ENCODE measurements at places on chromosomes 12 and 14.

- DNase-seq = no peak
These were observed 25.9 kb upstream of the PPFIBP1 start for GRCh38 chr12:27498149-27498548.

- DNase-seq = no peak
These were observed 28.0 kb downstream of the PXN start for GRCh38 chr12:120237360-120238171.

DNA sequence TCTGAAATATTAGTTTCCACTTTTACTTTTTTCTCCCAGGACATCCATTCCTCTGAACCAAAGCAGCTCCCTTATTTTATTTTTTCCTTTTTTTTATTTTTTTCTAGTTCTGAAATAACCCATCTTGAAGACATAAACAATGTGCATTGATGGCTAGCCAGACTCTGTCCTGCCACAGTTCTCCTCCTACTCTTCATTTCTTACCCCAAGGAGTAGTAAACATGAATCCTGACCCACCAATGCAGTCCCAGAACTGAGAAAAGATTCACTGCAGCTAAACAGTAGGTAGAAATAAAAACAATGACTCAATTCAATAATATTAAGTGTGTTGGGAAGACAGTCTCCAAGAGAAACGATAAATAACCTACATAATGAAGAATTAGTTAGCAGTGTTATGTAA is 65.7 kb upstream of the NOVA1 start:
- DNase-seq = no peak

- DNase-seq = no peak
These were observed 1.7 kb downstream of the ATF7IP start for GRCh38 chr12:14367040-14367661.

GRCh38 chr14:62303437-62303836 is 541.2 kb downstream of the SNAPC1 start:
- DNase-seq = no peak

- no peak for DNase-seq
These were observed 75.3 kb upstream of the TMPO start for GRCh38 chr12:98439981-98440581.

DNA sequence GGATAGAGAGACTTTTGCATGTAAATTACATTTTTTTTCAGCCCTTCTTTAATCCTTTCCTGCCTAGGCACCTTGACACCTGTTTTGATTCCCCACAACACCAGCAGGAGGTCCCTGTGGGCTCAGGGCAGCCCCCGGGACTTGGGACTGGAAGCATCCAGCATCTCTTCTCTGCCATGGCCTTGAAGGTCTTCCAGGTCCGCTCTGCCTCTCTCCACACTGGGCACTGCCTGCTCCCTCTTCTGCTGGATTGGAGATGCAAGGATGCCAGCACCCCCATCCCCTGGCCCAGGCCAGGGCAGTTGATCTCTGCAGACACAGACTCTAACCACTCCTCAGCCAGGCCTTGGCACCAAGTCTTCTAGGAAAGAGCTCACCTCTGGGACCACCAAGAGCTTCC is 134.5 kb upstream of the C14orf180 start:
- DNase-seq = no peak

DNA sequence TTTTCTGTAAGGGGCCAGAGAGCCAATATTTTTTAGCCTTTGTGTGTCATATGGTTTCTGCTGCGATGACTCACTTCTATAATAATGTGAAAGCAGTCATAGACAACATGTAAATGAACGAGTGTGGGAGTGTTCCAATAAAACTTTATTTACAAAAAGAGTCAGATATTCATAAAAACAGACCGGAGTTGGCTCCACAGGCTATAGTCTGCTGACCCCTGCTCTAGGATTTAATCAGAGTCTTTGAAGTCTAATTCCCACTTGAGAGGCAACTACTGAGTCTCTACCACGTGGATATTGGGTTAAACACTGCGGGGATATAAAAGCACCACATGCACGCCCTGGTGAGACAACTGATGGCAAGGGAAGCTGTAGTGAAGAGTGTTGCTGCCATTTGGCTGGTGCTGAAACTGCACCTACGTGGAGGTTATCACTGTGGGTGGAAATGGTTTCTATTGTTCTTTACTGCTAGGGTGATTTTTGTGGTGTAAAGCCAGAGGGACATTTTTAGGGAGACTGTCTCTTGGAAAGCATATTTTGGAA is 3.6 kb upstream of the NINJ2 start:
- DNase-seq = no peak

DNA sequence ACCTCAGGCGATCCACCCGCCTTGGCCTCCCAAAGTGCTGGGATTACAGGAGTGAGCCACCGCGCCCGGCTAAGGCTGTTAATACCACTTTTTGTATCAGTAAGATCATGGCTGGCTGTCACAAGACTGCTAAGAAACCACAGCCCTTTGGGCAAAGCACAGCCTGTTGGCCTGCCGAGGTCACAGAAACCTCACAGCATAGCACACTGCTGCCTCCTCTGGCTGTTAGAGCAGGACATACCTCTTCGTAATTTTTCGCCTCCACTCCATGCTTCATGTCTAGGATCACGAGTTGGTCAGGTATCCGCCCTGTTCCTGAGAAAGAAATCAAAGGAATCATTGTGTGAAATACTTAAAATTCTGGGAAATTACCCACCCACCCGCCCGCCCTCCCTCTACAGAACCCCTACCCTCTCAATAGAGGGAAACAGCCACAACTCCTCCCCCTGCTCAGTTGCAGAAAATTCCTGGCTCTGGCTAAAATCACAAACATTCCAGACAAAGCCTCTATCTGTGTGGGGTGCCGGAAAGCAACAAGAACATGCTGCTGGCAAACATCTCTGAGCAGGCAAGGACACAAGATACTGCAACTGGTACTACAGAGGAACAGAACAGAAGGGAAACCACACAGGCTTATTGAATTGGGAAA is 20.7 kb upstream of the NEK9 start:
- DNase-seq = no peak

DNA sequence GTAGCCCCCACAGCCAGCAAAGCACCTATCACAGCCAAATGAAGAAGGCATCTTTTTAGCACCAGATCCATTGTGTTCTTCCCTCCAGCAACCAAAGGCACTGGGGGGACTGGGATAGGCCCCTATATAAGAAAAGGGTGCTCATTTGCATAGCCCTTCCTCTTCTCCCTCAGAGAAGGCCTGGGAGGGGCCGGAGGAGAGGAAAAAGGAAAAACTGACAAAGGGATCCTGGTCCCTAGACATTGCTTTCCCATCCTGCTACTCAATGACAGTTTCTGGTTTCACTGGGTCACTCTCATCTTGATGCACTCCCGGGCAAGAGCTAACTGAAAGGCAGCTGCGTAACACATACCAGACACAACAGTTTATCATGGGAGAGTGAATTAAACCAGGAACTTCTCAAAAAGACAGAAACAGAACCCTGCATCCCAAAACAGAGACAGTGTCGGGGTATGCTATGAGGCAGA is at the start of gene PMEL:
Gene PMEL, minus strand, starts transcription at position 102 of the 467 bp plus-strand sequence. Its CDS starts 31 bp downstream, at position 71.
- DNase-seq = no peak

GRCh38 chr14:87526731-87527130 is 466.3 kb downstream of the GALC start:
- no peak for DNase-seq

GRCh38 chr12:117836999-117837736 is 131.6 kb downstream of the KSR2 start:
- peak; percentile 50 for DNase-seq

DNA sequence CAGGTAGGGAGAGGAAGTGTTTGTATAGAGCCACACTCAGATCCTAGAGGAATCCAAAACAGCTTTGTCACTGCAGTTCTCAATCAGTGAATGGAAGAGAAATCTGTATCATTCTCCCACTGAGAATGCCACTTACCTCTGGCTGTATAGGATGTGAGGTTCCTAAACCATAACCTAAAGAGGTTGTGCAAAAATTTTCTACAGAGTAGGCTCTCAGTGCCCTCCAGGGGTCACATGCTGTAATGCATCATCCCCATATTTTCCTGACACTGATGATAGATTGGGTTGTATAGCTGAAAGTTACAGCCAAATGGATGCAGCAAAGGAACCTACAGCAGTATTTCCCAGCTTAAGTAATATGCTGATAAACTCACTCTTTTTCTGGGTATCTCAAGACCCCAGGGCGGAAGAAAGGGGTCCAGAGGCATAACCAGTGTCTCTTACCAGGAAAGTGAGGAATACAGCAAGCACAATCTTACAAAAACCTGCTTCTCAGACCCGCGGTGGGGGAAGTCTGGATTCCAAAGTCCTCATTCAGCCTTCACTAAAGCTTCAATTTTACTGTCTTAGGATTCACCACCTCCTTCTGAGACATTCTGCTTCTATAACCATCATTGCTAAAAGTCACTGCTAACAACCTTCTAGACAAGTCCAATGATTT is 3.8 kb downstream of the BCDIN3D start:
- DNase-seq = no peak

DNA sequence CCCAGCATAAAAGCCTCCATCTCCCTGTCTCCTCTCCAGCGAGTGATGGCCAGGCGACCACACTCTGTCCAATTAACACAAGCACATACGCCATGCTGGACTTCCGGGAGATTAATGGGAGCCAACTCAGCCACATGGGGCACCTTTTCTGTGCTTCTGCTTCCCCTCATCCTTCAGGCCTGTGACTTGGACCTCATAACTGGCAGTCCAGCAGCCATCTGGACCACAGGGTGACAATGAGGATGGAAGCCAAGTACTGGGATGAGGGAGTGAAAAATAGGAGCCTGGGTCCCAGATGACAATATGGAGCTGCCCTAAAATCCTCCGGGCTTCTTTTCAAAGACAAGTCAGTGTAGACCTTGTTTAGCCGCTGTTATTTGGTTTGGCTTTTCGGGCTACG is 12.8 kb downstream of the MAP3K9 start:
- no peak for DNase-seq

DNA sequence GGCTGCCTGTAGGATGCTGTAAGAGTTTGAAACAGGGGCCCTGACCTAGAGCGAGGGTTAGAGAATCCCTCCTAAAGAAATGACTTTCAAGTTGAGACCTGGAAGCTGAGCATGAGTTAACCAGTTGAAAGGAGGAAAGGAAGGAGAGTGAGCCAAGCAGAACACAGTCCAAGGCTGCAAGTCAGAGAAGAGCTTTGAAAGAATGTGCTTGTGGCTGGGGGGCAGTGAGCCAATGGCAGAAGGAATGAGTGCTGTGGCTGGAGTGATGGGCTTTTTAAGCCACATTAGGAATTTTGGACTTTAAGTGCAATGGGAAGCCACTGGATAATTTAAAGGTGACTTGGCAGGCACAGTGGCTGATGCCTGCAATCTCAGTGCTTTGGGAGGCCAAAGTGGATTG is 18.1 kb downstream of the CDKN1B start:
- no peak for DNase-seq

DNA sequence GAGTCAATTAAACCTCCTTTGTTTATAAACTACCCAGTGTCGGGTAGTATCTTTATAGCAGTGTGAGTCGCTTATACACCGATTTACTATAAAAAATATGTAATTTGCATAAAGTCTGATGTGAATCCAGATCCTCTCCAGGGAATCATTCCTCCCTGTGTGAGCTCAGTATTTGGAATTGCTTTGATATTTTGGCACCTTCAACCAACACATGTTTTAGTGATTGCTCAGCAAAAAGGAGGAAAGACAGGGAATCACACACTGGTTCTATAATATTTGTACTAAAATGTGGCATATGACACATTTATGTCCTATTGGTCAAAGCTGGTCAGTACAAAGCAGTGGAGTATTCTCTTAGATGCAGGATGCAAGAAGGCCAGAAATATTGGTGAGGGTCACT is 703.9 kb upstream of the ATXN7L3B start:
- DNase-seq = no peak

GRCh38 chr14:58738876-58739275 is 101.1 kb downstream of the DACT1 start:
- DNase-seq = no peak

DNA sequence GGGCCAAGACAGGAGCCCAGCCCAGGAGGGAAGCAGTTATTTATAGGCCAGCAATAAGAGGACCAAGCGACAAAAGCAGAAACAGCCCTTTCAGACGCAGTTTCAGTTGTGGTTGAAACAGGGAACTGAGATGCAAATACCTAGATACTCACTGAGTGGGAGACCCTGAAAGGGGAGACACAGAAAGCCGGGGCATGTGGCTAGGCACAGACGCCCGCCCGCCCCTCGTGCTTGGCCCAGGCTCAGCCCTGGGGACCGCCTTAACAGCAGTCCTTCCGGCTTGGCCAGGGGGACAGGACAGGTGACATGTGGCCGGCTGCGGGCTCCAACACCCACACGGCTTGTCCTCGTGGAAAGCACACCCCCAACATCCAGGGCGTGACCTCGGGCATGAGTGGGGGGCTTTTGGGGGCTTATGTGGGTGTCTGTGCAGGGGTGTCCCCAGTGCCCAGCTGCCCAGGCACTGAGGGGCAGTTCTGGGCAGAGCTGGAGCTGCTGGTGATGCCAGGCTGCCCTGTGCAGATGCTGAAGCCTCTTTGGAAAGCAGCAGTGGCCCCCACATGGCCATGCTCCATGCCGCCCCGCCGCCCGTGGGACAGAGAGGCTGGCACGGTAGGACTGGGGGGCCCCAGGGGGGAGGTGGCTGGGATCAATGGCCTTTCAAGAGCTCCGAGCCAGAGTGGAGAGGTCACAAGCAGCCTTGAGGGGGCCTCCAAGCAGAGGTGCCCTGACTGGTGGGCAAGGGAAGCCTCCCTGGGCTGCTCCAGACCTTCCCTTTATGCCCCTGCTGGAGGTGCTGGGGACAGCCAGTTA is 2.1 kb downstream of the PLD4 start:
- no peak for DNase-seq

DNA sequence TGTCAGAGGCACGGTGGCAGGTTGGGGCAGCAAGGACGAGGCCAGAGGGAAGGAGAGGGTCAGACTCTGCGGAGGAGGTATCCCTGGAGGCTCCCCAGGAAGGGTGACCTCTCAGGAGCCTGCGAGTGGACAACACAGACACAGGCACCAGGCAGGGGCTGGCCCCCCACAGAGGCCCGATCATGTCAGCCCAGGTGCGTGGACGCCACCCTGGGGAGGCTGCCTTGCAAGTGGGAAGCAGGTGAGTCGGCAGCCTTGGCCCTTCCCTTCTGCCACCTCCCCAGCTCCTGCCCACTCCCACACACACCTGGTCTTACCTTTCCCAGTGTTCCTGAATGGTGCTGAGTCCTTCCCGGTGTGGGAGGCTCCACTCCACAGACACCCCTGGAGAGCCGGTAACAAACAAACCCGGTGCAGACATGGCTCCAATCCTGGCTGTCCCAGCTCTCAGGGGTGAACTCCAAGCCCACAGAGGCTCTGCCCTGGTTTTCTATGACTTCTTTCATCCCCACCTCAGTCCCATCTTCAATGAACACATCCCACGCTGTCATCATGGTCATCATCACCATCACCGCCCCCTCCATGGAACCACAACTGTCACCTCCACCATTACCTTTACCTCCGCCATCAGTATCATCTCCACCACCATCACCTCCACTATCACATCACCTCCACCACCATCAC is 5.2 kb downstream of the ZBTB42 start:
- DNase-seq = no peak

DNA sequence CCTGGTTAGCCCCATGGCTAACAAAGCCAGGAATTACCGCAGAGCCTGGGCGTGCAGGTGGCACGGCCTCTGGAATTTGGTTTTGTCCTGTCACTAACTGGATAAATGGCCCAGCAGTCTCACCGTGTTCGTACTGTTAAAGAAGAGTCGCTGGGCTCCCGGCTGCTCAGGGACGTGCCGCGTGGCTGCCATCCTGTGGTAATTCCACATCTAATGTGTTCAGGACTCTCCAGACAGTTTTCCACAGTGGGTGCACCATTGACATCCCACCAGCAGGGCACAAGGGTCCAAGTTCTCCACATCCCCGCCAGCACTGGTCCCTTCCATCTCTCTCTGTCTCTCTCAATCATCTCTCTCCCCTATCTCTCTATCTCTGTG is 19.6 kb downstream of the NOC4L start:
- DNase-seq = no peak

GRCh38 chr14:101027966-101028365 is 124.4 kb upstream of the RTL1 start:
- no peak for DNase-seq
